ENCODE measurements at places on chromosomes 2 and 18.

GRCh38 chr2:27095745-27096651 lies 9.4 kb downstream of the KHK start:
- no peak for DNase-seq

DNA sequence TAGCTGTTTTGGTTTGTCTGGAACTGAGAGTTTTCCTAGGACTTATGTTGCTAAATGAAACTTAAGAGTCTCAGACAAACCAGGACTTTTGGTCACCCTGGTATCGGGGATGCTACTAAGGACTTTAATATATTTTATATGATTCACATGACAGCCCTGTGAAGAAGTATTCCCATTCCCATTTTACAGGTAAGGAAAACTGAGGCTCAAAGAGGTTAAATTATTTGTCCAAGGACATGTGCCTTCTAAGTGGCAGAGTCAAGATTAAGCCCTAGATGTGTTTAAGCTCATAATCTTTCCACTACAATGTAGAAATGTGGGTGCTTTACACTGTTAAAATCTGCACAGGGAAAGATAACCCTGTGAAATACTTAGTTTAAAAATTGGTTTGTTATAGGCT lies 77.7 kb upstream of the ATP5MC3 start:
- no peak for DNase-seq

DNA sequence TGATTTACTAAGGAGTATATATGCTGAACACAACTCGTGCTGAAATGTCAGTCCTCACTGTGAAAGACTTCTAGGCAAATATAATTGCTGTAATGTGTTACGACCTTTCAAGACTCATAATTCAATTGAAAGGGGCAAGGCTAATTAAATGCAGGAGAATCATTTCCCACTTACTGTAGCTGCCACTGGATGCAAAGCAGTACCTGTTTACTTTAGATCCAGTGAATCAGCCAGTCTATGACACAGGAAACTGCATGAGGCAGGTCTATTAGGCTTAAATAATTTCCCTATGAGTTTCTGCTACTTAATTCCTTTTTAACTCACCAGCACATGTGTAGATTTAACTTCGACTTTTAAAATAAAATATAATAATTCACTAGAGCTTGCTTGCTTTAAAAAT lies 125.6 kb downstream of the CTNNA2 start:
- DNase-seq = no peak

GRCh38 chr2:11812466-11813248 lies 66.2 kb downstream of the LPIN1 start:
- no peak for DNase-seq

- no peak for DNase-seq
Observed at GRCh38 chr2:16625759-16626158, 39.9 kb downstream of the CYRIA start.

- DNase-seq = no peak
Observed at GRCh38 chr2:168552450-168552856, 96.4 kb downstream of the CERS6 start.

- no peak for DNase-seq
Observed at GRCh38 chr2:213034585-213034984, 116.8 kb downstream of the IKZF2 start.

GRCh38 chr2:114192362-114192761 lies 250.1 kb upstream of the DPP10 start:
- DNase-seq = no peak

DNA sequence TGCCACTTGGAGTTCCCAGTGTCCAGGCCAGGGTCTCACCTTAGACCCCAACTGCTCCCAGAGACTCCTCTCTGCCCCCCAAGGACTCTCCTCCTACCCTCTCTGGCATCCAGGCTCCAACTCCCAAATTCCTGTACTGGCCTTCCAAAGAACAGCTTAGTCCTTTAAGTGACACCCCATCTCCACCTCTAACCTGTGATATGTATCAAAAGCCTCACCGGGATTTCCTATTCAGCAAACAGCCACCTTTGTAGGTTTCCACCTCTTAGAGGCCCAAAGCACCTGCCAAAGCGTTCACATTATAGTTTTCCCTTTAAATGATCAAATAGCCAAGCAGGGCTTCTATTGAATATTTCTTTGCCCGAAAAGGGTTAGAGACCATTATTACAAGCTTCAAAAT lies 2.7 kb upstream of the COPS8 start:
- no peak for DNase-seq

- DNase-seq = no peak
Observed at GRCh38 chr2:57899898-57900297, 146.7 kb upstream of the VRK2 start.

DNA sequence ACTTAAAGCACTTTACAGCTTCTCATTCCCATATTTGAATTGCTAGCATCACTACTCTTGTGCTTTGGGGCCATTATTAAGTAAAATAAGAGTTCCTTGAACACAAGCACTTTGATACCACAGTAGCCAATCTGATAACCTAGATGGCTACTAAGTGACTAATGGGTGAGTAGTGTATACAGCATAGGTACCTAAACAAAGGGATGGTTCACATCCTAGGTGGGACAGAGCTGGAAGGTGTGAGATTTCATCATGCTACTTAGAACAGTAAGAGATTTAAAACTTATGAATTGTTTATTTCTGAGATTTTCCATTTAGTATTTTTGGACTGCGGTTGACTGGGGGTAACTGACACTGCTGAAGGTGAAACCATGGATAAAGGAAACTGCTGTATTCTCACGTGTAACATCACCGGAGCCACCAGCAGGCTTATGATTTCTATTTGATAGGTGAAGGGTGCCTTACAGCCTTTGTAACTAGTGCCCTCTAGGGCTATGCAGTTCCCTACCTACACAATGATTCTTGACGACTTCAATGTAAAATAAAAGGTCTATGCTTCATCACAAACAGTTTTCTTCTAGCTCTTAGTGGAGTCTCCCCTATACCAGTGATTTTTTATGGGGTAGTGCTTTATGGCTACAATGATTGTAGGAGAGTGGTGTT lies 22.1 kb upstream of the CRIM1 start:
- DNase-seq = no peak

GRCh38 chr2:66576561-66577320 lies 141.8 kb downstream of the MEIS1 start:
- DNase-seq = no peak

- DNase-seq = no peak
Observed at GRCh38 chr2:218010140-218010983, 7.6 kb upstream of the TNS1 start.

GRCh38 chr2:42127425-42128424 lies 41.4 kb upstream of the EML4 start:
- DNase-seq = no peak

GRCh38 chr2:21836261-21836660 lies 712.5 kb downstream of the TDRD15 start:
- DNase-seq = no peak

- no peak for DNase-seq
Observed at GRCh38 chr2:17580319-17580715, 39.8 kb downstream of the VSNL1 start.

- DNase-seq = no peak
Observed at GRCh38 chr2:183892315-183892941, 705.9 kb upstream of the ZNF804A start.

DNA sequence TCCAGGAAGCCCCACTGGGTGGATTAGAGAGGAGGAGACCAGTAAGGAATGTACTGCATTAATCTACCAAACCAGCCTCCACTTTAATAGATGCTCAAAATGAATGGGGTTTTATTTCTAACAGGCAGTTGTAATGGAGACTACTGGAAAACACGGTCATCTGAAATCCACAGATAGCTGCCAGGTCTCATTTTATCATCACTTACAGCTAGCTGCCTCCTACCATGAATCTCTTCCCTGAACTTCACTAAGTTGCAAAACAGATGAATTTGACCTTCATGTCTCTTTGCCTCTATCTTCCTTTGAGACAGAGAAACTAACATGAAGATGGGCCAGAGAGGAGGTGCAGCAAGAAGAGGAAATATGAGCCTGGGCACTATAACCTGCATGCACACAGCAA lies 21.9 kb downstream of the ZBTB7C start:
- no peak for DNase-seq

- DNase-seq = no peak
Observed at GRCh38 chr18:75915941-75916623, 488.6 kb upstream of the SMIM21 start.

- no peak for DNase-seq
Observed at GRCh38 chr2:88602022-88602421, 25.2 kb downstream of the EIF2AK3 start.

DNA sequence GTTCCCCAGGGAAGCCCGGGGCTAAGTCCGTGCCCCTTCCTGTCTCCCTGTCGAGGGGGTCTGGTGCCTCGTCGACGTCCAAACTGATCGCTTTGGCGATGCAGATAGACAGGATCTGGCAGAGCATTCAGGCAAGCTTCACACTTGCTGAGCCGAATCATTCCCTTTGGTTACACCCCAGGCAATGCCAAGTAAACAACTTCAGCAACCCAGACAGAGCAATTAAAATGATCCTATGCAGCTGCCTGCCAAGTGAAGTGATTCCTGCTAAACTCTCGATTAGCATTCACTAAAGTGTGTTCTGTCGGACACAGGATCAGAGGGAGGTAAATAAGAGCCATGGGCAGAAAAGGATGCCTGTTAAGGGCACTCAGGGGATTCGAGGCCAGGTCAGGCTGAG lies 108.2 kb upstream of the RAB12 start:
- no peak for DNase-seq

DNA sequence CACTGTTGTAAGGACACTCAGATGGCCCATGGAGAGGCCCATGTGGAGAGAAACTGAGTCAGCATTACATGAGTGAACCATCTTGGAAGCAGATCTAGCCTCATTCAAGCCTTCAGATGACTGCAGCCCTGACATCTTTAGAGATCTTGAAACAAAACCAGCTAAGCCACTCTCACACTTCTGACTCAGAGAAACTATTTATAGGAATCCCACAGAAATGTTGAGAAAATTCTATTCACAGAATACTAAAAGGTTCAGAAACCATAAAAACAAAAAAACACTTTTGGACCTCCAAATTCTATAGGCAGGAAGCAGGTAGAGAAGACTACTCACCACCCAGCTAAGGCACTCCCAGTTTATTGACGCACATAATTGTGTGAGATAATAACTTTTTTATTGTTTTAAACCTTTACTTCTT lies 8.7 kb downstream of the TMEM169 start:
- DNase-seq = no peak

- DNase-seq = no peak
Observed at GRCh38 chr2:47720559-47720958, 62.4 kb upstream of the MSH6 start.

DNA sequence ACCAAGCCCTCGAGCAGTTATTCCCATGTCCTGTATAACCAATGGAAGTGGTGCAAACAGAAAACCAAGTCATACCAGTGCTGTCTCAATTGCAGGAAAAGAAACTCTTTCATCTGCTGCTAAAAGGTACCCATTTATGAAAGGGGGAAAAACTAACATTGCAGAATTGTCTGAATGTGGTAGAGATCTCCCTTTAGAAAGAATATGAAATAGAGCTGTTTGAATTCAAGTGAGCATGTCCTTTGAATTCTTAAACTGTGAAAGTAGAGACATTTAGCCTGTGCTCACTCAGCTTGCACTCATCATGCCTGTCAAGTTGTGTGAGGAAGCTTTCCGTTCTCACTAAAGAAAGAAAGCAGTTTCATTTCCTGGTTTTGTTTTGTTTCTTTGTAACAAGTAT lies 87.4 kb downstream of the EML4 start:
- no peak for DNase-seq

DNA sequence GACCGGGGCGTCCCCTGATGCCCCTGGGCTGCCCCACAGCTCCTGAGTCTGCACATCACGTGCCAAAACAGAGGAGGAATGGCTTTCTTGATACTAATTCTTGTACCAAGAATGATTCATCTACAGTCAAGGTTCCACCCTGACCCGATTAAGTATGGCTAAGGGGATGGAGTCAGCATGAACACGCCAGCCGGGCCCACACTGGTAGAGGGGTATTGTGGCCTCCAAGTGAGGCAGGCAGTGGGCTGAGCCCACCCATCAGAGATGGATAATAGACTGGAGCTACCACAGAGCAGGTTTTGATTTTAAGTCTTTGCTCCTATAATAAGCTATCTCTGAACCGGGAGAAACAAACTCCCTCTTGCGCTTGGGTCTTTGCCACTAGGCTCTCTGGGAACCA lies 17.9 kb upstream of the GNAL start:
- no peak for DNase-seq

GRCh38 chr2:64820901-64821300 lies 167.2 kb upstream of the SERTAD2 start:
- DNase-seq = no peak

DNA sequence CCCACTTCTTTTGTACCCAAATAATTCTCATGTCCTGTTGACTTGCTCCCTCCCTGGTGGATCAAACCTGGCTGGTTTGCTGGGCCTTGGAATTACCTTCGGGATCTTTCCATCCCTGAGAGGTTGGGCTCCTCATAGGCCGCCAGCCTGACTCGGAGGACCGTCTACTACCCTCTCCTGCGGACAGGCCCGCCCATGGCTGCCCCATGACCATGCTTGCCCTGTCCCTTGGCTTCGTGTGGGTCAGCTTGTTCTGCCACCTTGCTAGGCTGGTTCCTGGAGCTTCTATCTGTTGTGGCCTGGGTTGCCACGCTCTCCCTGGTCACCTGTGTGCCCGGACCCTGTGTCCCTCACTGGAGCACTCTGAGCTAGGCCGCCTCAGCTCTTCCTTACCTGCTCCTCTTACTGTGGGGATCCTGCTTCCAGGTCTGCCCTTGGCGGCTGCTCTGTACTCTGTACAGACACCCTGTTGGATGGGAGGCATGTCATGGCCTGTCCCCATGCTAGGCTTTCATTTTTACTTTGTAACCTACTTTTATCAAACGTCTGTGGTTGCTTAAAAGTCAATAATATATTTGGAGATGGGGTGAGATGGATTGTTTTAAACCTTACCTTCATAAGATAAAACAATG lies 29.7 kb upstream of the FHL2 start:
- no peak for DNase-seq

DNA sequence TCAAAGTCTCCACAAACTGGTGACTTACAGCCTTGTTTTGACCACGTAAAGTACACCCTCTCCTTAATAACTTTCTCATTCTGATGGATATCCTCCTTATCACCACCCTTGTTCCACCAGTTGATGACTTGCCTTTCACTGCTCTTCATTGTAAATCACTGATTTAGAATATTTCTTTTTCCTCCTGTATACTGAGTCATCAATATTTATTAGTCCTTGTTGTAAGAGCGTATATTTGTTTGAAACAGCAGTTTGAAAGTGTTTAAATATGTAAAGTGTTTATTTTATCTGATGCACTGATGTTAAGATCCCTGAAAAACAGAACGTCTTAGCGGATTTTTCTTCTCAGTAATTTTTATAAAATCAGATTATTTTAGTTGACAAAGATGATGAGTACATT lies 34.2 kb upstream of the DYSF start:
- no peak for DNase-seq

DNA sequence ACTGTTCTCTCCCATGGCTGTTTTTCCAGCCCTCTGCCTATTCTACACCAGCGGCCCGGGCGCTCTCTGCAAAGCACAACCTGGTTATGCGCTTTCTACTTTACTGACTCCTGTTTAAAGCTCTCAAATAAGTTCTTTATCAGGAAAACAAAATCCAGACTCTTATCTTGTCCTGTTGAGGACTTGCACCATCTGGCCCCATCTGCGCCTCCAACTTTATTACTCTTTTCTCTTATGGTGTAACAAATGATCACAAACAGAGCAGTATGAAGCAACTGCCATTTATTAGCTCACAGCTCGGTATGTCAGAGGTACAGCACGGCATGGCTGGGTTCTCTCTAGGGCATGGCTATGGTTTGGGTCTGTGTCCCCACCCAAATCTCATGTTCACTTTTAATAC lies 236.5 kb upstream of the NT5C1B start:
- DNase-seq = no peak

GRCh38 chr18:41395695-41396094 lies 559.3 kb upstream of the PIK3C3 start:
- no peak for DNase-seq

- no peak for DNase-seq
Observed at GRCh38 chr2:203960811-203961210, 24.2 kb downstream of the ICOS start.

All from fibroblast of the conjunctiva (primary cell).